Adipocyte (in vitro differentiated cells): ENCODE measurements at places on chromosomes 11 and 22.

GRCh38 chr11:96187822-96188221, 155.2 kb downstream of the MAML2 start:
- peak; percentile 83 for DNase-seq

GRCh38 chr11:60762851-60763691, 6.4 kb downstream of the MS4A15 start:
- DNase-seq: no peak

DNA sequence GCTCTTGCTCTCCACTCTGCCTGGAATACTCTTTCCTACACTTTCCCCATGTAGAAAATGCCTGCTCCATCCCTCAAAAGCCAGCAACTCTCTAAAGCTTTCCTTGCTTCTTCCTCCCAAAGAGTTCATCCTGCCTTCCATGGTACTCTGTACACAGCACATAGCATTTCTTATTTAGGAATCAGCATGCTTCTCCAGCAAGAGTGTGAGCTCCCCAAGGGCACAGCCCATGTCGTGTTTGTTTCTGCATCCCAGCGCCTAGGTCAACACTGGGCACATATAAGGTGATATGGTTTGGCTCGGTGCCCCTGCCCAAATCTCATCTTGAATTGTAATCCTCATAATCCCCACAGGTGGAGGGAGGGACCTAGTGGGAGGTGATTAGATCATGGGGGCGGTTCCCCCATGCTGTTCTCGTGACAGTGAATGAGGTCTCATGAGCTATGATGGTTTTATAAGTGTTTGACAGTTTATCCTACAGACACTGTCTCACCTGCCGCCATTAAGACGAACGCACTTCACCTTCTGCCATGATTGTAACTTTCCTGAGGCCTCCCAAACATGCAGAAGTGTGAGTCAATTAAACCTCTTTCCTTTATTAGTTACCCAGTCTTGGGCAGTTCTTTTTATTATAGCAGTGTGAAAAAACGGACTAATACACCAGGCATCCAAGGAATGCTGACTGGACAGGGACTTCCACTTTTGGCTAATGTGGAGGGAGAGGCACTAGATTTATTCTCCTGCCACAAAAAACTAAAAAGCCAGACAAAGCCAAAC, 8.2 kb downstream of the VPS37C start:
- peak; percentile 75 for DNase-seq

- no peak for DNase-seq
These were observed 23.5 kb upstream of the CPT1A start for GRCh38 chr11:68865241-68865640.

GRCh38 chr11:43576803-43577521, 103.6 kb upstream of the HSD17B12 start:
- peak; percentile 77 for DNase-seq

- no peak for DNase-seq
These were observed 521.3 kb upstream of the LRRC4C start for GRCh38 chr11:41980741-41981140.
